Fibroblast of skin of back (primary cell): ENCODE measurements at places on chromosomes 7 and 10.

DNA sequence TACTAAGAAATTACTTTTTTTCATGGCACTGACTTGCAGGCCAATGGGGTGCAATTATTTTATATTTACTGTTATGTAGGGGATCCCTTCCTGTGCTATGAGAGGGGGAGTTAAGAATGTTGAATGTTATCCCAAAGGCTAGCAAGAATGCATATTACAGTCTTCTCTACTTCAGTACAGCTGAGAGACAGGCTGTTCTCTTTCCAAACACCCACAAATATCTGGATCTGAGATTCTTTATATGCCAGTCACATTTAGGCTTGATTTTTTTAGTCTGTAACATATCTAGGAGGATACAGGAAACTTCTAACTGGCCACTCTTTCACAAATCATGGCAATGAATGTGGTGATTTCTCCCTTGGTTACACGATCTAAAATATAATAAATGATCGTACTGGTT lies 266.4 kb upstream of the FZD8 start:
- DNase-seq: peak; percentile 27

DNA sequence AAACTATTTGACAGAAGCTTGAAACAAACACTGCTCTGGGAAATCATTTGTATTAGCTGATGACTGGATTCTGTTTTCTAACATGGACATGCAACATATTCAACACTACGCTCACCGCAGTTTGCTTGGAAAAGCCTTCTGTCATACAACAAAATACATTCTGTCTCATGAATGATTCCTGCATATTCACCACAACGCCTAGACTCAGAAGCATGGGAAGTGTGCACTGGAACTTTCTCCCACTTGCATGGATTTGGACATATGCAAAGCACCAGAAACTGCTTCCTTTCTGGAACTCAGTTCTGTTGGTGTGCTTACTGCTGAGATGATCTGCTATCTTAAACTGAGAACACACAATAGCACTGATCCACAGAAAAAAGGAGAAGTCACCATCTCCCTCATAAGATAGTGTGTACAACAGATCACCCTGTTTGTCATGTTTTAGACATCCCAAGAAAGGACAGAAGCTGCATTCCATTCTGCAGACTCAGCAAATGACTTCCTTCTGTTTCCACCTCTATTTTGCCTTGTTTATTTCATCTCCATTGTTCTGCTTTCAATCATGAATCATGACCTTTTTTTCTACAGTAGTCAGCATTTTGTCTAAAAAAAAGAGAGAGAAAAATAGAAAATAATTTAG lies 115.8 kb downstream of the HTR7 start:
- peak; percentile 73 for DNase-seq

DNA sequence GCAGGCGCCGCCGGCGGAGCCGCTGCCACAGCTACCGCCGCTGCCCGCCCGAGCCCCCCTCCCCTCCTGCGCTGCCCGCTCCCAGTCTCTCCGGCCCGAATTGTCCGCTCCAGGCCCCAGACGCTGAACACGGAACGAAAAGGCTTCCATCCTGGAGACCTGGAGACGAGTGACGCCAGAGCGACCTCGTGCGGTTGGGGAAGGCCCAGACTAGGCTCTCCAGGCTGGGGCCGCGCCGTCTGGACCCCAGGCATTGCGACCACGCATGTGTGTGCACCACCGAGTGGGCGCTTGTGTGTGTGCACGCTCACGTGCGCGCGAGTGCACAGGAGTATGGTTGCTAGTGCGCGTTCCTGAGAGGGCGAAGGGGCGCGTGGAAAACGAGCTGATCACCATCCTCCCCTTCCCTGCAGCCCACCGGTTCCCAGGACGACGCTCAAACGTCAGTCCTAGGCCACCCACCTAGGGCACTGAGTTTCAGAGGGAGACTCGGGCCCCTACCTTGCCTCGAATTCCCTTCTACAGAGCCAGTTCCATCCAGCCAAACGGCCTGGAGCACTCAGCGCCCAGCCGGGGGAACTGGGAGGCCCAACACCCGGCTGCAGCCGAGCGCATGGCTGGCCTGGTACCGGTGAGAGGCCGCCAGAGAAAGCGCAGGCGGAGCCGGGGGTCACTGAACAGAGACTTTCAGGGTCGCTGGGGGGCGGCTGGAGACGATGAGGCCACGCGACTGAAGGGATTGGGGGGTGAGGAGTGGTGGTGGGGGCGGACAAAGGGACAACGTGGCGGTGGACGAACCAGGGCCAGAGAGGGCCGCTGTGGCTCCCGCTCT lies 11.6 kb downstream of the LBX1 start:
- DNase-seq: peak; percentile 40

DNA sequence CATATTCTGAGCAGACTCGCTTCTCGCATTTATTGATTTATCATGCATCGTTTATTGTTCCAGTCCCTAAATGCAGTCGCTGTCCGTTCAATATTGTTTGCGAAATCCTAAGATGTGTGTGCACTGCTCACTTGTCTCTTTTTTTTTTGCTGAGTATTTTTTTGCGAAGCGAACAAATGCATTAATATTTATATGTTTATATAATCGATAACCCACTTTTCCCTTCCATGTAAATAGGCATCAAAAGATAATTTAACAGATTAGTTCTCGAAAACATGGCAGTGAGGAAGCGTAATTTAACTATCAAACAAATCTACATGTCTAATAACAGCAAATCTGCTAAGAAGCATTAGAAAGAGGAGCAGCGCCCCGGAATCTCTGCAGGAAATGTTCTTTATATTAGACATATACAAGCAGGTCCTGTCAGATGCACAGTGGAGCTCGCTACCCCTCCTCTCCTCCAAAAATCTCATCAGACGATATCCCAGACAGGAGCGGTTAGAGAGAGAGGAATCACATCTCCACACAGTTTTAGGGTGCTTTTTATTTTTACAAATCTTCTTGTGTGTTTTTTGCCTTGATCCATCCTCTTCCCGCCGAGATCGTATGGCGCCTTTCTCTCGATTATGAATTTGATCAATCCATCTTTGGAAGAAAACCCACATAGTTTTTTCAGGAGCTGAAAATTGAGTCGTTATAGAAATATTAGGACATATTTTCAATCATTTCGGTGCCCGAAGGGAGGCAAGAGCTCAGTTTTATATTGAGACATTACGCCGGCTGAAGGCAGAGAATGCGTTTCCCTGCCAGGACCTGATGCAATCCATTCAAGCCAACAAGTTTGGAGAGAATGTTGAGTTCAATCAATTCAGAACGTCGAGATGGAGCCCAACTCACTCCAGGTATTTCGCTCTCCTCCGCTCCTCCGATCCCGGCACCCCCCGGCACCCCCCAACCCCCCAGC lies at the start of gene ARID5B:
TSS of gene ARID5B (plus strand) at position 871 of the 964 bp plus-strand sequence. CDS start at position 882, 11 bp downstream.
- DNase-seq: peak; percentile 81

- peak; percentile 18 for DNase-seq
Measured at GRCh38 chr10:44938956-44939355, 20.6 kb upstream of the RASSF4 start.

DNA sequence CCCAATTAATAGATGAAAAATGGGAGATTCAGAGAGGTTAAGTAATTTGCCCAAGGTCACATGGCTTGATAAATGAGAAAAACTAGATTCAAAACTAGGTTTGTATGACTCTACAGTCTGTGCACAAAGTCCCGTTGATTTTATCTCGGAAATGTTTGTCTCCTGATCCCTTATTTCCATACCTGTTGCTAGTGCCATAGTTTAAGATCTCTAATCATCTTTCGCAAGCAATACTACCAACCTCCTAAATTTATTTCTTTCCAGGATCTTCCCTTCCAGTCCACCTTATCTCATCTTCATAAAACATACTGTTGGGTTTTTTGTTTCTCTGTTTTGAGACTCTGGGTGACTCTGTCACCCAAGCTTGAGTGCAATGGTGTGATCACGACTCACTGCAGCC lies 2.9 kb downstream of the NT5C3A start:
- DNase-seq: no peak
